GM19239 (cell line): ENCODE measurements at places on chromosomes 2 and 18.
A peak's percentile ranks its signal among the peaks of the same experiment; 100 is the strongest.

DNA sequence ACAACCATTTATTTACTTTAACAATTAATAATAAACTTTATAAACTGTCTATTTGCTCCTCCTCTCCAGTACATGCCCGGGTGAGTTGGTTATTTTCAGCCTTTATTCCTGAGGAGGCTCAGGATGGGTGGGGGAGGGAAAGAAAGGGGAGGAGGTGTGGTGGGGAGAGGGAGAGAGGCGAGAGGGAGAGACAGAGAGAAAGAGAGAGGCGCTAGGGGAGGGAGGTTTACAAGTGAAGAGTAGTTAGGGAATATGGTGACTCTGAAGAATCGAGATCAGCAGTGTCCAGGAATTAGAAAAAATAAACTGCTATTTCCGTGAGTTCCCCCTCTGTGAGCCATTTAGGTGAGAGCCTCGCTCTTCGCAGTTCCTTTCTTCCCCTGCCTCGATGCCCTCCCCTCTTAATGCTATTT is 138.9 kb downstream of the MEIS1 start:
- DNase-seq, result no peak

DNA sequence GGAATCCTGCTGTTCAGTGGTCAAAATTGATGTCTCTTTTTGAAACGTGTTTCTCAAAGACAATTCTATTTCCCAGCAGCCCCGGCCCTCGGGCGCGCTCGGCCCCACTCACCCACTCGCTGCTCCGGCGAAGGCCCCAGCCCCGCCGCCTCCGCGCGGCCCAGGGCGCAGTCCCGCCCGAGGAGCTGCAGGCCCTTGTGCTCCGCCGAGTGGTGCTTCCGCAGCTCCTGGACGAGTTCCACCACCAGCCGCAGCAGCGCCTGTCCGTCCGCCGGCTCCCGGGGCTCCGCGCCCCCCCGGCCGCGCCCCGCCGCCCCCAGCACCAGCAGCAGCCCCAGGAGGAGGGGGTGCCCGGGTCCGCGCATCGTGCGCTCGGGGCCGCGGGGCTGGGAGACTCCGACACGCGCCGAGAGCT is 413 bp downstream of the ALKAL2 start:
- peak; percentile 26 for DNase-seq

GRCh38 chr18:70672581-70672980 is 383.7 kb downstream of the SOCS6 start:
- no peak for DNase-seq

DNA sequence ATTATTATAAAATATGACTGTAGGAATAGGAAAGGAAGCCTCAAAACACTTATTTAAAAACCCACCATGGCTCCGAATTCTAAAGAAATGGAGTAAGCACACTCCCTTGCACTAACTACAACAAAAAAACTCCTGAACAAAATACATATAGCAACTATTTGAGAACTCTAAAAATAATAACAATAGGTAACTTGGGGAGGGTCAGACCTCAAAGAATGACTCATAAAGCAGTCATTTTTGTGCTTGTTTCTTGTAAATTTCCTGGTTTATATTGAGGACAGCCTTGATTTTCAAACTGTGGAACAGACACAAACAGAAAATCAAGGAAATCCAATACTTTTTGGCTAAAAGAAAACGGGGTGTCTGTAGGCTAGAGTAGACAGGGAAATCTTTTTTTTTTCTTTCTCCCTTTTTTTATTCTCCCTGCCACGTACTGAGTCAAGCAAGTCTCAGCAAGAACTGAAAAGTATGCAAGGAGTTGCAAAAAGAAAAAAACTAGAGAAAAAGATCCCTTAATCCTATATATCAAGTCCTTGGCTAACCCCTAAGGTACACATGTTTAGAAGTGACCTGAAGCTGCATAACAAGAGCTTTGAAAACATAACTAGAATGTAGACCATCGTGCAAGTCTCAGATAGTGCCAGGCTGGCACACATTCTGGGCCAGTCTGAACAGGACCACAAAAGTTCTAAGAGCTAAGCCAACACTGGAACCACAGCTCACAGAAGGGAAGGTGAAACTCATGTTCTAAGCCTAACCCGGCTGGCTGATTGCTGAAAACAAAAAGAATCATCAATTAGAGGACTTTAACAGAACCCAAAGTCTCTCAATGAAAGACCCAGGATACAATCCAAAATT is 403.1 kb upstream of the LYPD1 start:
- no peak for DNase-seq

- no peak for DNase-seq
Observed at GRCh38 chr2:191927991-191928390, 81.1 kb upstream of the CAVIN2 start.

DNA sequence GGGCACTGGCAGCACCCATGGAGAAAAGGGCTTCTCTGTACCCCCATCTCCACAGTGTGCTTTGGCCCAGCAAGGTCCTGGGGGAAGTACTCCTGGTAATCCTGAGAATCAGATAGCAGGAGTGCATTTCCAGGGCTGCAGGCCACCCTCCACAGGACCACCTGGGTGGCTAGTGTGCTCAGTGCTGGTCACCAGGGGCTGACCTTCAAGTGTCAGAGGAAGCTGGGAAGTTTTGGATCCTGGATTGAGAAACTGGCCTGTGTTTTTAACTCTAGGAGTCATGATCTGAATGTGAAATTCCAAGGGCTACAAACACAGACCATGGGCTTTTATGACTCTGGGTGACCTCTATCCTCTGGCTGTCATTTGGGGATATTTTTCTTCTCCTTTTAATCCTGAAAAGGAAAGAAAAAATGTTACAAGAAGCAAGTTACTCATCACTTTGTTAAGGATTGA is 9.3 kb downstream of the RHOB start:
- no peak for DNase-seq

GRCh38 chr18:57651914-57652313 is 30.3 kb upstream of the NARS1 start:
- DNase-seq, result no peak

DNA sequence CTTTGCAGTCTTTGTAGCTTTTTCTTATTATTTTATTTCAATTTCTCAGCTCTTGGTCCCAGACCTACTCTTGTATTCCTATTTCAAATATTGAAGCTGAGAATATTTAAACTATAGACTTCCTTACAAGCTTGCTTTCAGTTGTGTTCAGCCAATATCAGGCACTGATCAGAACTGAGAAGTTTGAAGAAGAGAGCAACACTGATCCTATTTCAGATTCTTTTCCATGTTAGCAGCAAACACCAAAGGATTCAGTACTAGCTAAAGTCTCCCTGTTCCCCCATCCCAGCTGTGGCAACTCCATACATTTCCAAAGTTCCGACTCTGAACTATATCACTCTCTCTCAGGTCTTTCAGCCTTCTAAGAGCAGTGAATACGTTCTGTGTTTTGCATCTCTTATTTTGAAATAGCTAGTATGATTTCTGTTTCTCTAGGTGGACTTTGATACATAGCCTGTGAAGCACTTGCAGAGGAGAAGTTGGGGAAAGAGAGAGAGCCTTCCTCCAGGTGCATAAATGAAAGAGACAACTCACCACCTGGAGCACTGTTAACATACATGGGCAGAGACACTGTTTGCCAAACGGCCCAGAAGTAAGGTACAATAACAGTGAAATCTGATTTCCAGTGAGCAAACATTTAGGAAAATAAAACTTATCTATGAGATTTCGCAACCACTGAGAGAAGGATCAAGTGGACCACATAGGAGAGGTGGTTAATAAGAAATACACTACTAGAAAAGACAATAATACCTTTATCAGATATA is 135.0 kb upstream of the ZNF804A start:
- DNase-seq, result no peak

- DNase-seq, result no peak
Observed at GRCh38 chr18:23209796-23210195, 74.5 kb downstream of the CABLES1 start.

GRCh38 chr2:209348433-209348832 is 75.4 kb upstream of the MAP2 start:
- no peak for DNase-seq

- DNase-seq, result no peak
Observed at GRCh38 chr2:72147303-72147971, at the start of gene CYP26B1. Gene CYP26B1, minus strand, starts transcription at chr2:72147862. Its CDS starts 28 bp downstream, at chr2:72147834.

DNA sequence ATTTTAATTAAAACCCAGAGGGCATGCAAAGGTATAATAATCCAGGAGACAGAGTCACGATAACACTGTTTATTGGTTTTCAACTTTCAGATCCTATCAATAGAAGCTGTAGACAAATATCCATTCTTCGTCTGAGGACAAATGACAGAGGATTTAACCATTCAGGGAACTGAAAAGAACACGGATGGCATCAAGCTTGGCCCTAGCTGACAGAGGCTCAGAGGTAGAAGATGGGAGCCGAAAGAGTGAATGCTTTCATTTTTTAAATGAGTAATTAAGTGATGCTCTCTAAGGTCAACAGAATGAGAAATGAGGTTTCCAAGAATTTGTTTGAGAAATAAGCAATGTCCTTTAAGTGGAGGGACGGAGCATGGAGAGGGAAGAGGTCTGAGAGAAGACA is 62.1 kb downstream of the BCL2 start:
- DNase-seq, result no peak

GRCh38 chr2:201127152-201127511 is 11.2 kb downstream of the CFLAR start:
- no peak for DNase-seq

DNA sequence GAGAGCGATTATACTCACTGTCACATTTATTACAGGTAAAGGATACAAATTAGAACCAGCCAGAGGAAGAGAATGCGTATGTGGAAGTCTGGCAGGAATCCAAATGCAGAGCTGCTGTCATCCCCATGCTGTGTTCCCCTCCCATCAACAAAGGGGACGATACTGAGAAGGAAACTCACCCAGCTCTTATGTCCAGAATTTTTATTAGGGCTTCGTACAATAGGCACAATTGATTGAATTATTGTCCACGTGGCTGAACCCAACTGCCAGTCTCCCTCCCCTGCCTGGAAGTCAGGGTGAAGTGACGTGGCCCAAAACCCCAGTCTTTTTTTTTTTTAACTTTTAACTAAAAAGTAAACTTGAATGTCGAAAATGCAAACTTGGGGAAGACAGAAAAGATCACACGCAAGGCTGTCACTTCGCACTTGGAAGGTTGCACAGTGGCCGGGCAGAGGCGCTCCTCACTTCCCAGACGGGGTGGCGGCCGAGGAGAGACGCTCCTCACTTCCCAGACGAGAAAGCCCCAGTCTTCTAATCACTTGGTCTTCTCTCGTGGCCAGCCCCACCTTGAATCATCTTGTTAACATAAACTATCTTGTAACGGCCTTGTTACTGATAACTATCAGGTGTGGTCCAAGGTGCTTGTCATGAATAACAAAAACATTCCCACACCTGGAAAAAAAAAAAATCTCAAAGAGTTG is 40.0 kb upstream of the ITSN2 start:
- no peak for DNase-seq

DNA sequence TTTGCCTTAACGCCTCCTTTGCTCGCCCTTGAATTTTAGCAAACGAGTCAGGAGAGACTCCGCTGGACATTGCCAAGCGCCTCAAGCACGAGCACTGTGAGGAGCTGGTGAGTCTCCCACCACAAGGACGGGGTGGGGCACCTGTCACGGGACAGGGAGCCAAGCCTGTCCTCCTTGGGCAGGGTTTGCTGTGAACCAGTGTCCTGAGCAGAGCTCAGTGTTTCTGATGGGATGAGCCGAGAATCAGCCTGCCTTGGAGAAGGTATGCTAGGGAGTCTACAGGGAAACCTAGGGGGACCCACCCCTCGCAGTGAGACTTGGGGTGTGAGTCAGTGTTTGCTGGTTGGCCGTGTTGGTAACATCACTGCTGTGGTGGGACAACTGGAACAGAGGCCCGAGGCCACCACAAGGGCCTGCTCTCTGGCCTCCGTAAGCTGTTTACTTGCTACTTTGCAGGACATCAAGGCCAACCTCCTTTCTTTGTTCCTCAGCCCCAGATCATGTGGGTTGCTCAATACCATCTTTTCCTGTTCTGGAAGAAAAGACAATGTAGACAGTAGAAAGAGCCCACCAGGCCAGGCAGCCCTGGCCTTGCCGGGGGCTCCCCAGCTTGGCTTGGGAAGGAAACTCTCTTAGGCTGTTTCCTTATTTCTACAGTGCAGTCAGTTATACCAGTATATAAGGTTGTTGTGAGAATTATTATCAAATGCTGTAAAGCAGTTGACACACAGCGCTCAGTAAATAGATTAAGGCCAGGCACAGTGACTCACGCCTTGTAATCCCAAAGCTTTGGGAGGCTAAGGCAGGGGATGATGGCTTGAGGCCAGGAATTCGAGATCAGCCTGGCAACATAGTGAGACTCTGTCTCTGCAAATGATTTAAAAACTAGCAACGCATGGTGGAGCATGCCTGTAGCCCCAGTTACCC is 42.4 kb downstream of the ITGB1BP1 start:
- DNase-seq, result no peak

DNA sequence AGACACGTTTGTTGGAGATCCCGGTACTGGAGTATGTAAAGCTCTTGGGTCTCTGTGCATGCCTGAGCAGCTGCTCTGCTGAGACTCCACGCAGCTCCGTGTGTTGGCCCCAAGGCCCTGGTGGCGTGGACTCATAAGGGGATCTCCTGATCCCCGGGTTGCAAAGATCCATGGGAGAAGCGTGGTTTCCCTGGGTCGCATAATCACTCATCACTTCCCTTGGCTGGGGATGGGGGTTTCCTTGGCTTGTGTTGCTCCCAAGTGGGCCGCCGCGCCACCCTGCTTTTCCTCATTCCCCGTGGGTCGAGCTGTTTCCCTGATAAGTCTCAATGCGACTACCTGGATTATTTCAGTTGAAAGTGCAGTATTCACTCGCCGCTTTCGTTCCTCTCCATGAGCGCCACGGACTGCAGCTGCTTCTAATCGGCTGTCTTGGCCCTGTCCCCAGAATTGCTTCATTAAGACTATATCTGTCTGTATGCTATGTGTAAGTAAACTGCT is 76.0 kb downstream of the EPC2 start:
- DNase-seq, result no peak

GRCh38 chr2:108625186-108625827 is 91.0 kb downstream of the LIMS1 start:
- no peak for DNase-seq

- no peak for DNase-seq
Observed at GRCh38 chr2:40208463-40208862, 243.4 kb downstream of the SLC8A1 start.

DNA sequence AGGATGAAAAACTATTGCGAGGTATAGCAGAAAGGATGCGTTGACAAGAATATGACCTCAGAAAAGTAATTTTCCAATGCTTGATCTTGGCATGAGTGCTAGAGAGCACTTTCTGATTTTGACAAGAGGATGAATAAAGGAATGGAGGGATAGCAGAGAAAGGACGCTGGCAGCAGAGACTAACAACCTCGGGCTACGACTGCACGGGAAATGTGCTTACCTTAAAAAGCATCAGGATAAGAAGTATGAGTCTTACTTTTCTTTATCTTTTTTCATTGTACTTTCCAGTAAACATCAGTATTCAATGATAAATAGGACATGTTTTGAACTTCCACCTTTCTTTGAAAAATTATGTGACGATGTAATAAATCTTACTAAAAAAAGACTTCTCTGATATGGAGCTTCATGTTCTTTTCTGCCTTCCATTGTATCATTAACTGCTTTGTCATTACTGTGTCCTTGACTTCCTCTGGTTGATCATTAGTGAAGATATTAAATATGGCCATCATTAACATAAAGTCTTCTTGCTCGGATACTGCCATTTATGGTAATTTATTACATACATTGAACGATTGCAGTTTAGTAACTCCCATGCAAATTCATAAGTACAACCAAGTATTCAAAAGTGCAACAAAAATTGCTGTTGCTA is 265.6 kb downstream of the DSEL start:
- DNase-seq, result no peak

GRCh38 chr2:171741189-171741588 is 53.9 kb downstream of the DYNC1I2 start:
- DNase-seq, result no peak
